ENCODE measurements at places on chromosomes 16 and 17.
A peak's percentile ranks its signal among the peaks of the same experiment; 100 is the strongest.

DNA sequence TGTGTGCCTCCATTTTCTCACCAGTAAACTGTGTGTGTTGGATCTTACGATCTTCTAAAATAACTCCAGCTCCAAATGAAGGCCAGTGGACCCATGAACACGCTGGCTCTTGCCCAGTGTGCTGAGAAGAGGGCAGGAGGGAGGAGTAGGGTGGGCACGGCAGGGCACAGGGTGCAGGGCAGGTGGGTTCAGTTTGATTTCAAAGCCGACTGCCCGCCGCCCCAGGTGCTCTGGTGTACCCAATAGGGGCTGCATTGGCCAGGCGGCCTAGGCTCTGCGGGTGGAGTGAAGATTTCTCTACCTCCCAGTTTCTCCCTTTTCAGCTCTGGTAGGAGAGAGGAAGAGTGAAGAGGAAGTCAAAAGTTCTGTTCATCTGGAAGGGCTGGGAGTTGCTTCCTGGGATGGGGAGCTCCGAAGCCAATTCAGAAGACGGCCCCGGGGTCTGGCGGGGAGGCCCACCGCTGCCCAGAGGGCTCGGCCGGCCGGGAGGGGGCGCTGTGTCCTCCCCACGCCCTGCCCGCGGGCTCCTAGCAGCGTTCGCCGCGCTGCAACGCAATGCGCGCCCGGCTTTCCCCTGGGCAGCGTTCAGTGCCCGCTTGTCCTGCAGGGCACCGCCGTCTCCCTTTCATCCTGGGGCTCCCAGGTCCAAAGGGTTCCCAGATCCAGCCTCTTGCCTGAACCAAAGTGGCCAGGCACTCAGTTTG is 1.1 kb upstream of the CRHR1 start:
- no peak for DNase-seq

GRCh38 chr16:50538411-50539052 is 9.7 kb upstream of the NKD1 start:
- DNase-seq: no peak

DNA sequence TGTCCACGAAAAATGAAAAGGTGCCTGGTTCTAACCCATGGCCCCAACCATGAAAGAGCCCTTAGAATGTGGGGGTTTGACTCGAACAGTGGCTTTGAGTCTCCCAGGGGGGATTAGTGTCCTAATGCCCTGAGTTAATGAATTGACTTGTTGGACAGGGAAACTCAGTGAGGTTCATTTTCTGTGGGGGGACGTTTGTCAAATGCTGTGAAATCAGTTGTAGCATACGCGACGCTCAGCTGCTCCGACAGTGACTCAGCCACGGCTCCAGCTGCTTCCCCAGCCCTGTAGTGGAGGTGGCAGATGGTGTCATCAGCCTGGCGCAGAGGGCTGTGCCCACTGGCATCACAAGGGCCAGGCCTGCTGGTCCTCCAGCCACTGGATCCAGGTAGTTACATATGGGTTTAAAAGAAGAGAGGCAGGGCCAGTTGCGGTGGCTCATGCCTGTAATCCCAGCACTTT is 3.9 kb upstream of the TMEM235 start:
- no peak for DNase-seq

DNA sequence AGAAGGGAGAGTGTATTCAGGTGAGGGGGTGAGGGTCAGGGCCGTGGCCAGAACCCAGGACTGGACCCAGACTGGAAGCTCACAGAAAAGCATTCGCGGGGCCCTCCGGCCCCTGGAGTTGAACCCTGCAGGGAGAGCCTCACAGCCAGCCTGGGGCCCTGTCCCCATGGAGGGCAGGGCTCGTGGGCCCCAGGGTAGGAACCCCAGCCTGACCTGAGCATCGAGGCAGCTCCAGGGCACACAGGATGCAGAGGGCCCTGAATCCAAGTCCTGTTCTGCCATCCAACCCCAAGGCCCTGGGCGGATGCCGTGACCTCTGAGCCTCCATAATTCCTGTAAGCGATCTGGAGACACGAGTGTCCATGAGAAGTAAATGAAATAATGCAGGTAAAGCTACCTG is 79.1 kb downstream of the MGAT5B start:
- DNase-seq: no peak

GRCh38 chr16:10835281-10835931 is 16.8 kb upstream of the TVP23A start:
- DNase-seq: no peak

- DNase-seq: peak; percentile 73
Measured at GRCh38 chr17:77494664-77495435, 354.1 kb downstream of the SEC14L1 start.

- no peak for DNase-seq
Measured at GRCh38 chr16:67312719-67313118, 13.8 kb downstream of the KCTD19 start.

DNA sequence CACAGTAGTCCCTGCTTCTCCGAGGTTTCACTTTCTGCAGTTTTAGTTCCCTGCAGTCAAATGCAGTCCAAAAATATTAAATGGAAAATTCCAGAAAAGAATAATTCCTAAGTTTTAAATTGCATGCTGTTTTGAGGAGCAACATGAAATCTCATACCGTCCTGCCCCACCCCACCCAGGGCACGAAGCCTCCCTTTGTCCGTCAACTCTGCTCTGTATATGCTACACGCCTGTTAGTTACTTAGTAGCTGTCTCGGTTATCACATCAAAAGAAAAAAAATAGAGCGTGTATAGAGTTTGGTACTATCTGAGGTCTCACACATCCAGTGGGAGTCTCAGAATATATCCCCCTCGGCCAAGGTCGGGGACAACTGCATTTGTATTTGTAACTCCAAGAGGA is 129.4 kb upstream of the NOL11 start:
- DNase-seq: no peak

DNA sequence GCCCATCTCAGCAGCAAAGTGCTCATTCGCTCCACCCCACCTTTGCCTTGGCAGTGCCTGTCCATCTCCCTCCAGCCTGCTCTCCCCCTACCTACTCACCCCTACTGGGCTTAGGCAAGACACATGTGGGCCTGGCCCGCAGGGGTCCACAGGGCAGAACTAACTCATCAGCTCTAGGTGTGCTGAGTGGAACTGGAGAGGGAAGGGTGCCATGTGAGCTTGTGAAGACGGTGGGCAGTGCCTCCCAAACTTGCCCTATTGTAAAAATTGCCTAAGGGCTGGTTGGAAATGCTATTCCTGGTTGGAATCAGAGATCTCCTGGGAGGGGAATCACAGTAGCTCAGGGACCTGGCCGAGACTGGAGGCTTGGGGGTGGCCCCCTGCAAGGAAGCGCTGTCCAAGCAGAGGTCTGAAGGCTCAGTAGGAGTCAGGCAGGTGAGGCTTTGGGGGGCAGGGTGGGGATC is 29.1 kb upstream of the TNS4 start:
- no peak for DNase-seq

DNA sequence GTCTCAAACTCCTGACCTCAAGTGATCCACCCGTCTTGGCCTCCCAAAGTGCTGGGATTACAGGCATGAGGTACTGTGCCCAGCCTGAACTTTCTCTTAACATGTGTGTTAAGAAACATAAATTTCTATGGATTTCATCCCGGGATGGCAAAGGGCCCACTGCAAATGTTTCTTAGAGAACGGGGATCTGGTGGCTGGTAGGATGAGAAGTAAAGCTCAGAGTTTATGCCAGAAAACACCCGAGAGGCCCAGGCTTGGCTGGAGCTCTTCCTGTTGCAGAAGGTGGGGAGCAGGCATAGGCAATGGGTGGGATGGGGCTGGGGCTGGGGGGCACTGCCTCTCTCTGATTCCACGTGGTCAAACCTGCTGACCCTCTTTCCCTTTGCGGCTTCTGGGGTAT is 5.6 kb upstream of the CARHSP1 start:
- DNase-seq: no peak

DNA sequence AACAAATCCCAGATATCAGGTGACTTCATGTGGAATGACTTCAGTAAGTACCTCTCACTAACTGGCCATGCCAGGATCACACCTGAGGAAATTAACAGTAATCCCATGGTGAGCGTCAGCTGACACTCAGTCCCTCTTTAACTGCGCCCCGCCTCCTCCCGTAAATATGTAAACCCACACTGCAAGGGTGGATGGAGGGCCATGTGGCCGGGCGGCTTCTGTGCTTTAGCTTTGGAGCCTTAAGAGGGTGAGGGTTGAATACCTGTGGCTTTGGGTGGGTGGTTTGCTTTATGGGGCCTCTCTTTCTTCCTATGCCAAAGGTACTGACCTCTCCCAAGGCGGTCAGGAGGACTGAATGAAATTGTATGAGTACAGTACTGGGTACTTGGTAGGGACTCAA is 141.7 kb downstream of the MRM1 start:
- no peak for DNase-seq

GRCh38 chr16:47142486-47142820 is 1.3 kb downstream of the NETO2 start:
- DNase-seq: no peak

GRCh38 chr17:47652570-47652969 is 2.9 kb downstream of the KPNB1 start:
- no peak for DNase-seq

DNA sequence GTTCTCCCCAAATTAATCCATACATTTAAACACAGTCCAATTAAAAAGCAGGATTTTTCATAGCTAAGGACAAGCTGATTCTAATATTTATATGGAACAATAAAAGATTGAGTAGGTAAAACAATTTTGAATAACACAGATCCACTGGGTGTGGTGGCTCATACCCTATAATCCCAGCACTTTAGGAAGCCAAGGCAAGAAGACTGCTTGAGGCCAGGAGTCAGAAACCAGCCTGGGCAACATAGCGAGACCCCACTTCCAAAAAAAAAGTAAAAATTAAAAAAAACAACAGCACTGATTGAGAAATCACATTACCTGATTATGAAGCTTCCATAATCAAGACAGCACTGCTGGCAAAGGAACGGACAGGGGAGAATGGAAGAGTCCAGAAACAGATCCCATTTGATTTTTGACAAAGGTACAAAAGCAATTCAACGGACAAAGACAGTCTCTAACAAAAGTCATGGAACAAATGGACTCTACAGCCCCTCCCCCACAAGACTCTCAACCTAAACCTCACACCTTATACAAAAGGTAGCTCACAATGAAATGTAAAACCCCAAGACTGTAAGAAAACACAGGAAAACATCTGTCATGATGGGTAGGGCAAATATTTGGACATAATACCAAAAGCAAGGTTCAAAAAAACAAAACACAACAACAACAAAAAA is 17.9 kb downstream of the USP7 start:
- no peak for DNase-seq
